Activated CD4-positive, alpha-beta T cell treated with anti-CD3 and anti-CD28 coated beads, Interleukin-2, amount 50 U/mL, for 16 hours (primary cell): ENCODE measurements at places on chromosomes 1 and 21.

GRCh38 chr1:202302166-202302565 lies 39.6 kb downstream of the UBE2T start:
- no peak for DNase-seq

DNA sequence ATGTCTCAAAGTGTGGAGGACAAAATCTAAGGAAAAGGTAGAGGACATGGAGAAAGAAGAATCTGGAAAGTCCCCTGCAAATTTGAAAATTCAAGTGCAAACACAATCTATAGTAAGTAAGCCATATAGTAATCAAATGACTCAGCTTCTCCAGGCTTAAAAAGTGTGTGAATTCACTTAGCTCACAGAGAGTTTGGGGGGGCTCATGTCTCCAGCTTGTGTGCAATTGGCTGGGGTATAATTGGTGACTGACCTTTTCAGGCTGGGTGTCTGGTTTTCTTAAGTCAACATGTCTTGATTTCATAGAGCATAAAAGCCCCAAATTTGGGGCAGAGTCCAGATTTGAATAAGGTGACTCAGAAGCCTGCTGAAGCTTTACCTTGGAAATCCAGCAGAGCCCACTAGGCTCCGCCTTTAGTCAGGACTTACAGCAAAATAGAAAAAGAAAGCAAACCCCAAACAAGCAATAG lies 8.6 kb downstream of the CLDN14 start:
- DNase-seq, result peak; percentile 48

DNA sequence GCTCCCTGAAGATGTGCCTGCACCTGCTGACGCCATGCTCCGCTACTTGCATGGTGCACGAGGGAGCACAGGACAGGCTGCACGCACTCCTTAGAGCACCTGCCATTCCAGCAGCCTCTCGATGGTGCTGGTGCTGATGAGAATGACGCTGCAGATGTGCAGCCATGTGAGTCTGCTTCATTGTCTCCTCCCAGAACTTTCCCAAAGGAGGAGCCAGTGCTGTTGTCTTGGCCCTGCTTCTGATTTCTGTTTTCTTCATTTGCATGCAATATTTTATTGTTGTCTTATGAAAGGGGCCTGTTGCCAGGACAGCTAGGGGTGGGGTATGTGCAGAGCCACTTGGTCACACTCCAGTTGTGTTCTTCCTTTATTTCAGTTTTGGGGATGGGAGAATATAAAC lies 70.1 kb downstream of the PCBP3 start:
- DNase-seq, result no peak

DNA sequence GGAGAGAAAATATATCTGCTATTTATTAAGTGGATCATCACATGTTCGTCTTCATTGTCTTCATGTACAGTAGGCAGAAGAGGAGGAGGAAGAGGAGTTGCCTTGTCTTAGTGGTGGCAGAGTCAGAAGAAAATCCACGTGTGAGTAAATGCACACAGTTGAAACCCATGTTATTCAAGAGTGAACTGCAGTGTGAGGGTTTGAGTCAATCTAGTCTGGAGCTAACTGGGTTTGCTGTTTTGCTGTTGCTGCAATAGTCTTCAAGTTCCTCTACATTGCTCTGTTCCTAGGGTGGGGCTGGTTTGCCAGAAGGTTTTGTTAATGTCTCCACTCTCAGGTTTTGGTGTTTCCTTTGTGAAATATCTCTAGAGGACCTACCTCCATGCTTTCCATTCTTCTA lies 3.1 kb upstream of the CD1A start:
- DNase-seq, result peak; percentile 5

DNA sequence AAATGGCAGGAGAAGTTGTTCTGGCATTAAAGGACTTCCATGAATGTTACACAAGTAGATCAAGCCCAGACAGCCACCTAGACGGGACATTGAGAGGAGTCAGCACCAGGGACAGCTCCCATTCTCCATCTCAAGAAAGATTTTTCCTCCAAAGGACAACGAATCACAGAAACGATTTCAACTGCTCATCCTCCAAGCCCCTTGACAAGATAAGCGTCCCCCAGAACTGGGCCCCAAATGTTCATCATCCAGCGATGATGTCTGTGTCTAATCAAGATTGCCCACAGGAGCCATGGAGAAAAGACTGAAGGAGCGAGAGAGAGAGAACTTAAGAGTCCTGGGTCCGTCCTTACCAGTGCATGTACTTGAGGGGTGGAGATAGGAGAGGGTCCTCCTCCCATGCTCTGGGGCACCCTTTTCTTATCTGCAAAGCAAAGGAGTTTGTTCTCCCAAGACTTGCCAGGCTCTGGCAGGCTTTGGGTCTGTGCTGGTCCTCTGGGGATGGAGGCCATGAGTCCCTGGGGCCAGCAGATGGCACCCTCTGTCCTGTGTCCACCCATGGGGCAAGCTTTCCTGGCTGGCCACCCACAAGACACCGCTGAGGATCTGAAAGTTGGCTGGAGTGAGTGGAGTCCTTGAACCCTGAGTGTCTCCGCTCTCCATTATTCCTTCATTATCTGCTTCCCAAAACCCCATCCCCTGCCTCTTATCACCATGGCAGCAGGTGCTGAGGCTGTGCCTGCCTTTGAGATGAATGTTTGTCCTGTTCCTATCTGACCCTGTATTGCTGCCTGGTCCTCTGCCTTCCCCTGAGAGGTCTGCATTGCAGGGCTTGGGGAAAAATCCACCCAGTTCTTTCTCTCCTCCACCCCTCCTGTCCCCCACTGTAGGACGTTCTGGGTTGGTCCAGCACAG lies 164.6 kb downstream of the ACTL8 start:
- DNase-seq, result no peak

- DNase-seq, result no peak
Observed at GRCh38 chr1:117339866-117340700, 27.2 kb upstream of the MAN1A2 start.
